ENCODE measurements at places on chromosomes 3 and 15. TPM values are rescaled to one million over a fixed set of nuclear protein-coding genes. Genes with fewer than 3 reads are reported as not detected.

The CASR gene
- not detected for total RNA-seq

The ANP32A gene
- total RNA-seq = 155 TPM

The CNTN3 gene
- total RNA-seq = 0.35 TPM

The HIGD2B gene
- total RNA-seq = not detected

The TSPAN3 gene
- total RNA-seq = 262 TPM

The PLA2G4F gene
- total RNA-seq = not detected

The PATL2 gene
- 0.24 TPM for total RNA-seq

The RPS17 gene
- 1,309 TPM for total RNA-seq

The GOLGA6L4 gene
- total RNA-seq = 5.1 TPM

The EID1 gene
- 168 TPM for total RNA-seq

The UBA7 gene
- total RNA-seq = 63.2 TPM

- H3K4me1 ChIP-seq = peaks cover 70% of the 10 kb centered on the region
- DNase-seq = no peak
- no peak overlapping the region for H3K27ac ChIP-seq
- H3K36me3 ChIP-seq = no peaks in the 10 kb centered on the region
- H3K27me3 ChIP-seq = no peaks in the 10 kb centered on the region
Measured at GRCh38 chr15:73990250-73991005, 1.7 kb downstream of the STOML1 start.

- peaks cover 3% of the 10 kb centered on the region for H3K36me3 ChIP-seq
- no peaks in the 10 kb centered on the region for H3K27me3 ChIP-seq
- no peak for DNase-seq
- no peak overlapping the region for H3K27ac ChIP-seq
- no peak overlapping the region for H3K4me3 ChIP-seq
Measured at GRCh38 chr15:66951531-66952320, 113.7 kb upstream of the SMAD3 start.

GRCh38 chr3:141114816-141115460, 63.8 kb downstream of the SPSB4 start:
- DNase-seq = peak; percentile 32
- no peaks in the 10 kb centered on the region for H3K36me3 ChIP-seq
- peaks cover 25% of the 10 kb centered on the region for H3K4me1 ChIP-seq
- no peak overlapping the region for H3K4me3 ChIP-seq
- peaks cover 4% of the 10 kb centered on the region for H3K27me3 ChIP-seq
- H3K27ac ChIP-seq = no peak overlapping the region

DNA sequence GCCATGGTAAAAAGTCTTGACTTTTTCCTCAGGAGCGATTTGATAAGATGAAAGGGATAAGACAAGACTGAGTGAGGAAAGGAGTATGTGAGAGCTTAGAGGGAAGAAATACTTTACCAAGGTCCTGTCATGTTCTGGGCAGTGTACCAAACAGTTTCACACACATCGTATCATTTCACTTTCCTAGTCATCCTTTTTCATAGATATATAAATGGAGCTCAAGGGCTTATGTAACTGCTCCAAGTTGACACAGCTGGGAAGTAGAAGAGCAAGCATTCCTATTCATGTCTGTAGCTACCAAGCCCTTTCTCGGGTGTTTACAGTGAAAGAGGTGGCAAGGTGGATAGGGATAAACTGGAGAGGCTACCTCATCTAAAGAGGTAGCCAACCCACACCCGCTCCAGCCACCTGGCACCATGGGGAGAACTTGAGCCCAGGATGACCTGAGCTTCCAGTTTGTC, 57.4 kb downstream of the MRPS25 start:
- no peaks in the 10 kb centered on the region for H3K27me3 ChIP-seq
- no peak overlapping the region for H3K27ac ChIP-seq
- peak; percentile 76 for DNase-seq
- peaks cover 31% of the 10 kb centered on the region for H3K36me3 ChIP-seq

DNA sequence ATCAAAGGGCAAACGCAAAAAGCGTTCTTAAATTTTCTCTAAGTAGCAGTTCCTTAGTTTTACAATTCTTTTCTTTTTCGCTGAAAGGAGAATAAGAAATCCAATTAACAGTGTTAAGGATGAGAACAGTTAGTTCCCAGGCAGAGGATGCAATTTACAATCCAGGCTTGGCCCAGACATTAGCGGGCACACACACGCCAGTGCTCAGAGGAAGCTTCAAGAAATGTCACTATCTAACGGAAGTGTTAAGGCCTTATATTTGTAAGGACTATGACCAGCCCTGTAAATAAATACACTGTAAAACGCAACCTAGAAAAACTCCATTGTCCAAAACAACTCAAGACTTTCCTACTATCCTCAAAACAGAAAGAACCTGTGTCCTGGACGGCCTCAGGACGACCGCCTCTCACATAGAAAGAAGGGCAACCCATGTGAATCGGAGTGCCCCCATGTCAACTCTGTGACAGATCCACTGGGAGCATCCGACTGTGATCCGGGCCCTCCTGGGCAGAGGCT, 1.3 kb downstream of the ACAP2 start:
- no peaks in the 10 kb centered on the region for H3K27me3 ChIP-seq
- DNase-seq = no peak
- H3K27ac ChIP-seq = peak overlapping the region; percentile 95
- peak overlapping the region; percentile 93 for H3K4me3 ChIP-seq
- no peaks in the 10 kb centered on the region for H3K36me3 ChIP-seq

DNA sequence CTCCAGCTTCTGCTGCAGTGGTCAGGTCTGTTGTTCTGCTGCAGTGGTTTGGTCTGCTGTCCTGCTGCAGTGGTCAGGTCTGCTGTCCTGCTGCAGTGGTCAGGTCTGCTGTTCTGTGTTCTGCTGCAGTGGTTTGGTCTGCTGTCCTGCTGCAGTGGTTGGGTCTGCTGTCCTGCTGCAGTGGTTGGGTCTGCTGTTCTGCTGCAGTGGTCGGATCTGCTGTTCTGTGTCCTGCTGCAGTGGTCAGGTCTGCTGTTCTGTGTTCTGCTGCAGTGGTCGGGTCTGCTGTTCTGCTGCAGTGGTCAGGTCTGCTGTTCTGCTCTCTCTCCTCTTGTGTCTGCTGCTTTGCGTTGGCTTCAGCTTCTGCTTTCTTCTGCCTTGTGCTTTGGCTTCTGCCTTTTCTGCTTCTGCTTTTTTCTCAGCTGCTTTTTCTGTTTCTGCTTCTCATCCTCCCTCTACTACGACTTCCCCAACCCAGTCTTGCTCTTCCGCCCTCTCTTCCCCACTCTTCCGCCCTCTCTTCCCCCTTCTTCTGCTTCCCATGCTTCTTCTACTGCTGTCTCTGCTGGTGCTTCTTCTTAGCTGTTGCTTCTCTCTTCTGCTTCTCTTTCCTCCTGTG, 50.7 kb downstream of the FAM43A start:
- H3K36me3 ChIP-seq = peaks cover 4% of the 10 kb centered on the region
- no peak overlapping the region for H3K27ac ChIP-seq
- peaks cover 6% of the 10 kb centered on the region for H3K4me1 ChIP-seq

DNA sequence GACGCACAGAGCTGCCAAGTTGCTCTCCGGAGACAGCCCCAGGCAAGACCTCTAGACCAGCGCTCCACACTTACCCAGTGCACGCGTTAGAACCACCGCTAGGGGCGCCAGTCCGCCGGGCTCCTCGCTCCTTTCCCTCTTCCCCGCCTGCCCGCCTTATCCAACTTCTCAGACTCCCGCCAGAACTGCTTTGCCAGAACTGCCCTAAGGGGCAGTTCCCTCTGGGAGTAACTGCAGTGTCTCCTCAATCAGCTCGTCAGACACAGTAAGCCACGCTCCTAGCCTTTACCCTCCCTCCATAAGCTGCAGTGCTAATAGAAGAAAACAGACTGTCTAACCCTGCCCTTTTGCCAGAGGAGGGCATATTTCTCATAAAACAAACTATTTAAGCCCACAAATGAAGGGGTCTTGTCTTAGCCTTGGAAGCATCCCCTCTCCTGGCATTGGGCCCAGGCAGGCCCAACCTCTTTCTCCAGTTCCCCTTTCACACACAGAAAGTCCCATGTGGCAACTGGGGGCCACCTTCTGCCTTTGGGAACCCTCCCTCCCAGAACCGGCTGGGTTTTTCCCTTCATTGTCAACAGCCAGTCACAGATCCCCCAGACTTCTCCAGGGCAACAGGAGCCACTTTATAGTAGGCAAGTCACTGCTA, 3.7 kb downstream of the BMF start:
- peak overlapping the region; percentile 85 for H3K27ac ChIP-seq
- no peaks in the 10 kb centered on the region for H3K27me3 ChIP-seq
- peak overlapping the region; percentile 56 for H3K4me3 ChIP-seq
- peaks cover 84% of the 10 kb centered on the region for H3K4me1 ChIP-seq
- peak; percentile 97 for DNase-seq

GRCh38 chr3:187251599-187251998, 39.9 kb downstream of the MASP1 start:
- H3K4me3 ChIP-seq = no peak overlapping the region
- no peak overlapping the region for H3K27ac ChIP-seq
- peaks cover 3% of the 10 kb centered on the region for H3K27me3 ChIP-seq

DNA sequence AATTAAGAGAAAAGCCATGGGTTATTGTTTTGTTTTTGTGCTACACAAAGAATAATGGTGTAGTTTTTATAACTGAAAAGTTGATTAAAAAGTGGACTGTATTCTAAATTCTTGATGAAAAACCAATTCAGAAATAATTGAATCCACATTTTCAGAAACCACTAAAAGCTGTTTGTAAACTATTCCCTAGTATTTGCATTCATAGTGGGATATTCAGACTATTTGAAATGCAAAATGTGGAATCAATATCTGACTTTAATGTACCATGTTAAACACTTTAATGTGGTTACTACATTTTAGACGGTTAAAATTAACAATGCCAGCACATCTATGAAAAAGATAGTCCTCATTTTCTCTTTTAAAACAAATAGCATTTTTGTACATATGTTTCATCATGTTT, 104.6 kb downstream of the ZIC4 start:
- H3K36me3 ChIP-seq = no peaks in the 10 kb centered on the region
- no peak overlapping the region for H3K27ac ChIP-seq
- DNase-seq = no peak
- H3K4me3 ChIP-seq = no peak overlapping the region

DNA sequence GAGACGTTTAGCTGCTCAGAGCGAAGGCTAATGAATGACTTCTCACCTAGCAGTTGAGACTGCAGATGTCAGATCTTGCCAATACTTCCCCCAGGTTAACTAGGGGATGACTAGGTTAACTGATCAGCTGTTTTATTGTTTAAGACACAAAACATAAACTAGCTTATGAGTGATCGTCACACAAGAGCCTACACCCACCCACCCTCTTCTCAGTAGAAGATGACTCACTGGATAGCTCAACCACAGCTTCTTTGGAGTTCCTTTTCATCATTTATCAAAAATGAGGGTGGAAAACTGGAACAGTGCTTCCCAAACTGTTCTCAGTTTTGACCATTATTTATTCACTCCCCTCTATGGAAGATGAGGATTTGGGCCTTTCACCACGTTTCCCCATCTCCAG, 25.2 kb downstream of the GASK1A start:
- no peaks in the 10 kb centered on the region for H3K36me3 ChIP-seq
- H3K4me1 ChIP-seq = no peaks in the 10 kb centered on the region
- H3K27ac ChIP-seq = no peak overlapping the region
- no peak overlapping the region for H3K4me3 ChIP-seq
- DNase-seq = no peak

DNA sequence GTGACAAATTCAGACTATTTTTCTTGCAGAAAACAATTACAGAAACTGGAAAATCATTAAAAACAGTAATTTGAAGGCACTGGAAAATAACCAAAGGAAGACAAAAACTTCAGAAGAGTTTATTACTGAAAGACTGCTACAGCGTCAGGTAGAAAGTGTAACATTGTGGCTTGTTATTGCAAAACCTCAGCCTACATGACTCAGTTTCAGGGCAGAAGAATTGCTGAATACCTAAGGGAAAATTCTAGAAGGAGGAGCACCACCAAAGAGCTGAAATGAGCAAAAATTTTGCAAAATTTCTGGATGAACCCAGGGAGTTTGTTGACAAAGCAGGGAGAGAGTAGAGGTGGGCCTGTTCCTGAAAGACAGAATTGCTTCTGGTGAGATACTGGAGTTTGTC, 219.6 kb downstream of the C3orf38 start:
- no peak overlapping the region for H3K27ac ChIP-seq
- no peaks in the 10 kb centered on the region for H3K4me1 ChIP-seq
- no peak overlapping the region for H3K4me3 ChIP-seq
- no peak for DNase-seq
- no peaks in the 10 kb centered on the region for H3K27me3 ChIP-seq

DNA sequence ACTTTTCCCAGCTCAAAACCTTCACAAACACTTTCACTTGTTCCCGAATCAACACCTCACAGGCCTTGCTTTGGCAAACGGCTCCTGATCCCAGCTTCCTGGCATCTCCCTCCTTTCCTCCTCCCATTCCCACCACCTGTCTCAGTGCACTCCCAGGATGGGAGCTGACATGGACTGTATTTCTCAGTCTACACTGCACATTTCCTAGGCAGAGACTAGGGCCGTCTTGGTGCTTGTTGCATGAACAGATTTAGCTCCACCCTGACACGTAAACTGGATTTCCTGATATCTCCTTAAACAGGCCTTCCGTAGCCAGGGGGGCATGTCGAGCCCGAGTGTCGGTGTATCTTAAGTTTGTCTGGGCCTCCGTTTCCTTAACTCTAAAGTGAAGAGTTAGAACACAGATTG, 790 bp upstream of the WHAMM start:
- H3K27ac ChIP-seq = no peak overlapping the region
- no peaks in the 10 kb centered on the region for H3K27me3 ChIP-seq
- DNase-seq = no peak
- H3K4me3 ChIP-seq = no peak overlapping the region

- peaks cover 16% of the 10 kb centered on the region for H3K36me3 ChIP-seq
- DNase-seq = no peak
- no peaks in the 10 kb centered on the region for H3K27me3 ChIP-seq
- peak overlapping the region; percentile 40 for H3K4me3 ChIP-seq
- H3K27ac ChIP-seq = peak overlapping the region; percentile 86
Measured at GRCh38 chr3:152328841-152329240, 60.1 kb downstream of the MBNL1 start.

DNA sequence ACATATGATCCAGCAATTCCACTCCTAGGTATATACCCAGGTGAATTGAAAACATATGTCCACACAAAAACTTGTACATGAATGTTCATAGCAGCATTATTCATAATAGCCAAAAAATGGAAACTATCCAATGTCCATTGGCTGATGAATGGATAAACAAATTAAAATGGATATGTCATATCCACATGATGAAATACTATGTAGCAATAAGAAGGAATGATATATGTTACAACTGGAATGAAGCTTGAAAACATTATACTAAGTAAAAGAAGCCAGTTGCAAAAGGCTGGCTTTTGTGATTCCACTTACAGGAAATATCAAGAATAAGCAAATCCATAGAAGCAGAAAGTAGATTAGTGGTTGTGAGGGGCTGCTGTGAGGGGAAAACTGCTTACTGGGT, 33.7 kb downstream of the BNC1 start:
- H3K36me3 ChIP-seq = no peaks in the 10 kb centered on the region
- no peak overlapping the region for H3K27ac ChIP-seq
- H3K4me3 ChIP-seq = no peak overlapping the region
- DNase-seq = no peak

DNA sequence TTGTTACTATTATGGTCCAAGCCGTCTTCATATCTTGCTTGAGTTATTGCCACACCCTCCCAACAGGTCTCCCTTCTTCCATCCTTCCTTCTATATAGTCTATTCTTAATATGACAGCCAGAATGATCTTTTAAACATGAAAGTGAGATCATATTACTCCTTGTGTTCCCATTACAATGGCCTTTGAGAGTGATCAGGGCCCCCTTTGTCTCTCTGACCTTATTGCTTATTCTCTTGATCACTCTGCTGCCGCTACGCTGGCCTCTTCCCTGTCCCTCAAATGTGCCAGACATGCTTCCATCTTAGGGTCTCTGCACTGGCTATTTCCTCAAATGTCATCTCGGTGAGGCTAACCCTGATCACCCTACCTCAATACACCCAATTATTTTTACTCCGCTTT, 38.1 kb downstream of the UBE2E2 start:
- no peak overlapping the region for H3K27ac ChIP-seq
- no peaks in the 10 kb centered on the region for H3K27me3 ChIP-seq
- H3K4me3 ChIP-seq = no peak overlapping the region
